Tibial nerve (tissue), 4 donors: ENCODE measurements at places on chromosomes 3 and 15. TPM values are rescaled to one million over a fixed set of nuclear protein-coding genes. Genes with fewer than 3 reads are reported as not detected.

- no peak for DNase-seq
Observed at GRCh38 chr15:52291204-52291603, 4.4 kb downstream of the MYO5C start.

DNA sequence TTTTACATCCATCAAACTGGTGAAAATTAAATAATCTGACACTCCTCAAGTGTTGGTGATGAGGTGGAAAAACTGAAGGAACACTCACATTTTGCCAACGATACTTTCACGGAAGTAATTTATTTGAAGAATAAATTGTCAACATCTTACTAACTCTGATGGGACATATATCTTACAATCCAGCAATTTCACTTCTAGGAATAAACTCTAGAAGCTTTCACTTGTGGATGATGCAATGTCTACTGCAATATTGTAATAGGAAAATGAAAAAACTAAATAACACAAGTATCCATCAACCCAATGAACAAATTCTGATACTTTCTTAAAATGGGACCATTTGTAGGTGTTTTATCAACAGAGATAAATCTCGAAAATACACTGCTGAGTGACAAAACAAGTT, 16.2 kb upstream of the LIPC start:
- no peak for DNase-seq

DNA sequence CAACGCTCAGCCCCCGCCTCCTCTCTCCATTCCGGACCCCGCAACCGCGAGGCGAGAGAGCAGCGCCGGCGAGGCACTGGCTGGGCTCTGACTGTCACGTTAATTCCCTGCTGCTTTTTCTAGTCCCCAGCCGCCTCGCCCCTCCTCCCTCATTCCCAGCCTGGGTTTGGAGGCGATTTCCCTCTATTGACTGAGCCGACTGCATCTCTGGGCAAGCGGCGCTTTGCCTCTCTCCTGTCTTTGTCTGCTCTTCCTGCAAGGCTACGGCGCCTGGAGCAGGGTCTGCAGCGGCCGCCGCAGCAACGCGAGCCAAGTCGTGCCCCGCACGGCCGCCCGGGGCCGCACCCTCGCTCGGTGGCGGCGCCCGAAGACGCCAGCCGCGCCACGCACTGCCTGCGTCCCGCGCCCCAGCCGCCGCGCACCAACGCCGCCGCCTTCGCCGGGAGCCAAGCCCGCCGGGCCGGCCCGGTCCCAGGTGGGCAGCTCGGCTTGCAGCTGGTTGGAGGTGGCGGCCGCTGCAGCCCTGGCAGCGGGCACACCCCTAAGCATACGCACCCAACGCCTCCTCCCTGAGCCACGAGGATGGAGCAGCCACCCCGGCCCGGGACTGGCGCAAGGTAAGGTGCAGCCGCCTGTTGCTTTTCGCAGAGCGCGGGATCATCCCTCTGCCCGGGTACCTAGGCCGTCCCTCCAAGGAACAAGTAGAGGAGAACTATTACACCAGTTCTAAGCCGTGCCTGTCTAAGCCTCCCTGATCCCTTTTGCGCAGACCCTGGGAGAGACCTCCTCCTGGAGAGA, at the start of gene LRRC3B:
Gene LRRC3B (plus strand): TSS at position 152 of the 798 bp plus-strand sequence. CDS start 86,901 bp downstream, outside the sequence.
- no peak for DNase-seq

Gene PDZRN3
- 48.3 TPM for total RNA-seq

DNA sequence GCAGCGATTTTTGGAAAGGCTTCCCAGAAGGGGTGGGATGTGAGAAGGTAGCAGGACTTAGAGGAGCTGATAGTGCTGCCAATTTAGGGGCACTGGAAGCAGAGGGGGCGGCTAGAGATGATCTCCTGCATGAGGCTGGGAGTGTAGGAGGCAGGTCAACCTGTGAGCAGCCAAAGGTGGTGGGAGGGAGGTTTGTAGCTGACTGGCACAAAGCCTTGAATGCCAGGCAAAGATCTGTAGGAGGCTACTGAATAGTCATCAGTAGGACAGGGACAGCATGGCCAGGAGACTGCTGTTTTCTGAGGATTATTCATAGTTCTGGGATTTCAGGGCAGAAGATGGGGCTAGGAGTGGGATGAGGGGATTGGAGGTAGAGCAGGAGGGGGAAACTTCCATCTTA, 2.2 kb downstream of the SCAMP5 start:
- no peak for DNase-seq

DNA sequence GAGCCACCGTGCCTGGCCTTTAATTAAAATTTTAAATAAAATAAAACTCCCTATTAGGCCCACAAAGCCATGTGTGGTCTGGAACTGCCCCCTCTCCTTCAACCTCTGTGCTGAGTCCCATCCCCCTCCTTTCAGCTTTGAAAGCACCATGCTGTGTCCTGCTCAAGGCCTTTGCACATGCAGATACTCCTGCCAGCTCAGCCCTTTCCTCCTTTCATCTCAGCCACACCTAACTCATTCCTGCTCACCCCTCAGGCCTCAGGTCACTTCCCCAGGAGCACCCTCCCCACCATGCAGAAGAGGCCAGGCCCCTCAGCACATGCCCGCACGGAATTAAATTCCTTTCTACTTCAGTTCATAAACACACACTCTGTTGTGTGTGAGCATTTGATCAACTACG, 28.1 kb downstream of the ATRIP start:
- no peak for DNase-seq

Gene TRH
- not detected for total RNA-seq

Gene PTX3
- 118 TPM for total RNA-seq

GRCh38 chr3:32557640-32558352, 12.9 kb downstream of the DYNC1LI1 start:
- no peak for DNase-seq
